ENCODE measurements at places on chromosomes 3 and 15. TPM values are rescaled to one million over a fixed set of nuclear protein-coding genes. Genes with fewer than 3 reads are reported as not detected.

GRCh38 chr3:55197021-55197420 lies 269.2 kb upstream of the LRTM1 start:
- DNase-seq = no peak

DNA sequence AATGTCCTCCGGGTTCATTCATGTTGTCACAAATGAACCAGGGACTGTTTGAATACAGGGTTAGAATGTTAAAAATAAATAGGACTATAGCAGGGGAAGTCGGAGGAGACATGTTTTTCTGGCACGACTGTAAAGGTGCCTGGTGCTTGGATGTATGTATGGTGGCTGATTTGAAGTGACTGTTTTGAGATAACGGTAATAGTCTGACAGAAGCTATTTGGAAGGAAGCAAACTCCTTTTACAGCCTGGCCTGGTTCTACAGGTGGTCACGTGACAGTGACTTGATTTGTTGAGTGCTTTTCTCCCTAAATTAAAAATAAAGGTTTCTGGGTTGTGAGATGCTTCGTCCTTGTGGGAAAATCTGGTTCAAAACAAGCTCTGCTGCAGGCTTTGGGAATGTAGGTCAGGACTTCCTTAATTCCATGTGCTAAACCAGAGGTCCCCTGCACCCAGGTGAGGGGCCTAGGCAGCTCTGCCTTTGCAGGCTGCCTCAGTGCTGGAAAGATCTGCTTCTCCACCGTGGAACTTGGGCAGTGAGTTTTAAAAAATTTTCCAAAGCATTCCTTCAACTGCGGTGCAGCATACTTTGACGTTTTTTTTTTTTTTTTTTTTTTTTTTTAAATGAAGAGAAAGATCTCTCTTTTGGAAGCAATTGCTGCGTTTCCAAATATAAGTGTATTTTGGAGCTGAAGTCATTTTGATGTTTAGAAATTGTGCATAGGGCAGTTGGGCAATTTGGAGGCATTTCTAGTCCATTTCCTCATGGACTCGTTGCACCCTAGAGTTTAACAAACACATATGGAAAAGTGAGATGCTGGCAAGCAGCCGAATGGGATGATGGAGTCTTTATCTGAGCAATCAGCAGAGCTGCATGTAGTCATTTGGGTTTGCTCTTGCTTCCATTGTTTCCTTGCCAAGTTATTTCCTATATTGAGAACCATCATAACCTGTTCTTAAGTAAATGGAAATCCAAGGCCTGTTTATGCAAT lies 30.9 kb downstream of the ITPR1 start:
- no peak for DNase-seq

GRCh38 chr15:70632079-70632478 lies 131.3 kb downstream of the UACA start:
- no peak for DNase-seq

- DNase-seq = peak; percentile 56
These were observed 293.3 kb downstream of the MEX3B start for GRCh38 chr15:81752546-81752942.

- DNase-seq = no peak
These were observed 121.1 kb upstream of the ALDH1A3 start for GRCh38 chr15:100758555-100758954.

DNA sequence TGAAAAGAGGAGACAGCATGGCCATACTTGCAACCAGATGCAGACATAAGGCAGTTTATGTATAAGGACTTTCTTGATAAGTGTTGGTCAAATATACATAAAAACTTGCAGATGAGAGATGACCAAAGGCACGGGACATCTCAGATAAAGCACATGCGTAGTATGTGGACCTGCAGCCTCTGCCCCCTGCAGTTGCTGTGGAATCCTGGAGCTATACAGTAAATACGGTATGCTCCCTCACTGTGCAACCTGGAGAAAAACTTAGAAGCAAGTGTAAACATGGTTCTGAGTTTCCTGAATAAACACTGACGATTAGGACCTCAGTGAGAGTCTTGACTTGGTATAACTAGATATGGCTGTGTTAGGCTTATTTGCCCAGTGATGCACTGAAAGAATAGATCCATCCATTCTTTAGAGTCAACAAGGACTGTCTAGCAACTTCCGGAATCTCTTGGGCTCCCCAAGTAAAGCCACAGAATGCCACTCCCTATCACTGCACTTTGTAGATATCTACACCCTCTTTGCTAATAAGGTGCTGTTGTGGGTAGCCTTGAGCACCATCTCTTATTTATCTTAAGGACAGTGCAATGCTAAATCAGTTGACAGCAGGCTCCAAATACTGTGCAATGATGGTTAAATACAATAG lies 40.2 kb downstream of the GJD2 start:
- DNase-seq = no peak

- peak; percentile 65 for DNase-seq
These were observed 52.3 kb downstream of the PGPEP1L start for GRCh38 chr15:98955331-98955730.

HRG gene
- not detected for total RNA-seq

EFHB gene
- total RNA-seq = not detected
